ENCODE measurements at places on chromosomes 5 and 9.

- DNase-seq = no peak
These were observed 1.2 kb downstream of the FNBP1 start for GRCh38 chr9:130041648-130042405.

DNA sequence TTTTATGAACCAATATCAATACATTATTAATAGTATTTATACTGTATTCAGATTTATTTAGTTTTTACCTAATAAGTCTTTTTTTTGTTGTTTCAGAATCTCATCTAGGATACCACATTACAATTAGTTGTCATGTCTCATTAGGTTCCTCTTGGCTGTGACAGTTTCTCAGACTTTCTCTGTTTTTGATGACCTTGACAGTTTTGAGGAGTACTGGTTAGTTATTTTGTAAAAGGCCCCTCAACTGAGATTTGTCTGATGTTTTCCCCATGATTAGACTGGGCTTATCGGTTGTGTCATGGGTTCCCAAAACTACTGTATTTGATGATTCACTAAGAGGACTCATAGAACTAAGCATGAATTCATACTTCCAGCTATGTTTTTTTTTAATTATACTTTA lies 56.3 kb downstream of the RNF180 start:
- no peak for DNase-seq

DNA sequence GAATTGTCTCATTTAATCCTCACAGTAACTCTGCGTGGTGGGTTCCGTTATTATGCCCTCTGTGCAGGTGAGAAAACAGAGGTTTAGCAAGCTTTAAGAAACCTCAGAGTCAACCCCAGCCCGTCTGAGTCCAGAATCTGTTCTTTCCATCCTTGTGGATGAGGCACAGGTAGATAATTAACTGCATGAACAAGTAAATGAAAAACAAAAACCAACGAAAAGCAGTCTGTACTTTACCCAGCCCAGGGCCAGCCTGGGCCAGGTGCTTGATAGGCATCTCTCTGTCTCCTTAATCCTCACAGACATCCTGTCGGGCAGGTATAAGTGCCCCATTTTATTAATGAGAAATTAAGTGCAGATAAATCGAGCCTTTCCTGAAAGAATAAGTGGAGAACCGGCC lies 25.3 kb upstream of the CXCL14 start:
- DNase-seq = no peak

GRCh38 chr5:165705960-165706359 lies 2200.5 kb downstream of the MAT2B start:
- no peak for DNase-seq

DNA sequence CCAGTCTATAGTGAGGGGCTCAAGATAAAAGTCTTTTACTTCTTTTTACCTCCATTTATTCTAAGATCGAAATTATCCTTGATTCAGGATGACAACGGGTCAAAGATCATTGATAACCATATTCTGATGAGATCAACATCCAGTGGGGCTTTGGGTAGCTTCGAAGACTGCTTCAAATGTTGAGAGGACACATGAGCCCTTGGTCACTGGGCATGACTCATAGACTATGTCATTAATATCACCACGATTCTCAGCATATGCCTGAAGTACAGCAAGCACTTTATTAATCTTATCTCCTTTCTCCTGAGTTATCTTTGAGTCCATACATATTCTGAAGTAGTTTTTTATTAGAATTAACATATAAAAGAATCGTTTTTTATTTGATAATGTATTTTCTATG lies 117.1 kb upstream of the DAB2 start:
- DNase-seq = peak; percentile 56

GRCh38 chr9:124450241-124450924 lies at the start of gene ADGRD2:
Gene ADGRD2 (plus strand): TSS chr9:124450451. CDS start chr9:124451667, 1,216 bp downstream.
- no peak for DNase-seq

DNA sequence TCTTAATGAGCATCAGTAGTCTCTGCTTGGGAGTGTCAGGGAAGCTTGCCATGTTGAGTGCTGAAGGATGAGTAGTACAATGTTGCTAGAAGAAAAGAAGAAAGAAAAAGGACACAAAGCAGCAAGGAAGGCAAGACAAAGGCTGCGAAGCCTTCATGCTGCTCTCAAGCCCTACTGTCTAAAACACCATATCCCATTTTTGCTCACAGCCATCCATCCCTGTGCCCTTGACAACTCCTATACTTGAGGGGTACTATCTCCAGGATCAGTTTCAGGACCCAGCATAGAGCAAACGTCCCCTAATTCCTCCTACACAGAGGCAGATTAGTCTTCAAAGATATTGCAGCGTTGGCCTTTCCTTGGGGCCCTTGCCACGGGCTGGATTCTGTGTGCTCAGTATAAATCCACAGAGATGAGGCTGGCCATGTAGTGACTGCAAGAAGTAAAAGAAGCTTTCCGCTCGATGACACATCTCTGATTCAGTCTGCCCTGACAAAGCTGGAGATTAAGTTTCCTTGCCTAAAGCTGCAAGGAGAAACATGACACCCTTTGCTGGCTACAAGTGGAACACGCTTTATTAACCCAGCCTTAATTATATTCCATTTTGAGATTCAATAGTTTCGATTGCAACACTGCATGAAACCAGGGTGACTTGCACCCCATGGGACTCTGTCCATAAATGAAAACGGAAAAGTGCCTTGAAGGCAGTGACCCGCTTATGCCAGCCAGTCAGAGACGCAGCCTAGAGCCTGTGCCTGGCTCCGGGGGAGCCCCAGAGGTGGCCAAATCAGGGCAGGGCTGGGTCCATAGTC lies 304.6 kb downstream of the ACTL7B start:
- no peak for DNase-seq

- no peak for DNase-seq
These were observed 630.3 kb downstream of the ISL1 start for GRCh38 chr5:52013523-52013922.
